Spleen (tissue), 13 donors: ENCODE measurements at places on chromosomes 3 and 15. TPM values are rescaled to one million over a fixed set of nuclear protein-coding genes. Genes with fewer than 3 reads are reported as not detected.

DNA sequence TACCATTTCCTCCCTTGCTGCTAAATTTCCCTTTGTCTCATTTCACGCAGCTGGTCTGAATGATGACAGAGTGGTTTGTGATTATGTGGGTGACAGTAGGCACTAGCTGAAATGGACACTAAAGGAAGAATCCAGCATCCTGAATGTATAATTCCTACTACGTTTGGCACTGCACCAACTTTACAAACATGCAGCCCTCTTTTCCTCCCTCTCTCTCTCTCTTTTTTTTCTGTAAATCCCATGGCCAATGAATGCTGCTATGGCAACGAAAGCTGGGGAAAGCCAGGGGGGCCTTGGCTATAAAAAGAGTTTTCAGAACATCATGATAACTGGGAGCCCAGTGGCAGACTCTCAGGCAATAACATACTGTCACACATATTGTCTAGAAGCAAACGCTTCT lies 367.2 kb upstream of the AGTR1 start:
- DNase-seq = no peak

DNA sequence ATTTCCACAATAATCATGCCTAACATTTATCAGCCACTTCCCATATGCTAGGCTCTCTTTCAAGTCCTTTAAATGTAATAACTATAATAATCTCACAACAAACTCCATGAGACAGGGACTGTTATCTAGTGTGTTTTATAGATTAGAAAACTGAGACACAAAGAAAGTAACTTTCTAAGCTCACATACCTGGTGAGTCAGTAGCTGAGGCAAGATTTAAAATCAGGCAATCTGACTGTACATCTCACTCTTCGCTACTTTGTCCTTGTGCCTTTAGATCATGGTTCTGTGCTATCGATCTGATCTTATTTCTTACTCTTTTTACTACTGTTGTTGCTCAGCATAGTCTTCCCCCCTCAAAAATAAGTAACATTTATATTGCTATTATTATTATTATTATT lies 295.5 kb downstream of the LPP start:
- no peak for DNase-seq

DNA sequence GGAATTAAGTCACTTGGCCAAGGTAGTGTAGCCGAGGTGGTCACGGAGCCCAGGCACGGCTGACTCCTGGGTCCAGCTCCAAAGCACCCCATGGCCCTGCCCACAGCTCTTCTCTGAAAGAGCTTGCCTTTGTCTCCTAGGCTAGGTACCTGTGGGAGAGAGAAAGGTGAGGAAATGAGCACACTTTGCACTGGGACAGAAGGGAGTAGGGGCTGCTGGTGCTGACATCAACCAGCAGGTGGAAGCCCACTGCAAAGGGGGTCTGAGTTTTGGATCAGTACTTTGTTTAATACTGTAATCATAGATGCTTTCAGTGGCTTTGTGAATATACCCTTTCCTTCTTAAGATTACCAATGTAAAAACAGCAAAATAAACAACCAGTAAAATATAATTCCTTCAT lies 128.3 kb upstream of the EIF1B start:
- DNase-seq = no peak

GRCh38 chr15:39124553-39125171 lies 456.2 kb upstream of the THBS1 start:
- no peak for DNase-seq

- DNase-seq = no peak
Measured at GRCh38 chr3:187719628-187720336, 17.4 kb upstream of the RTP2 start.

GRCh38 chr3:50609071-50609762 lies 2.4 kb downstream of the CISH start:
- DNase-seq = no peak

DNA sequence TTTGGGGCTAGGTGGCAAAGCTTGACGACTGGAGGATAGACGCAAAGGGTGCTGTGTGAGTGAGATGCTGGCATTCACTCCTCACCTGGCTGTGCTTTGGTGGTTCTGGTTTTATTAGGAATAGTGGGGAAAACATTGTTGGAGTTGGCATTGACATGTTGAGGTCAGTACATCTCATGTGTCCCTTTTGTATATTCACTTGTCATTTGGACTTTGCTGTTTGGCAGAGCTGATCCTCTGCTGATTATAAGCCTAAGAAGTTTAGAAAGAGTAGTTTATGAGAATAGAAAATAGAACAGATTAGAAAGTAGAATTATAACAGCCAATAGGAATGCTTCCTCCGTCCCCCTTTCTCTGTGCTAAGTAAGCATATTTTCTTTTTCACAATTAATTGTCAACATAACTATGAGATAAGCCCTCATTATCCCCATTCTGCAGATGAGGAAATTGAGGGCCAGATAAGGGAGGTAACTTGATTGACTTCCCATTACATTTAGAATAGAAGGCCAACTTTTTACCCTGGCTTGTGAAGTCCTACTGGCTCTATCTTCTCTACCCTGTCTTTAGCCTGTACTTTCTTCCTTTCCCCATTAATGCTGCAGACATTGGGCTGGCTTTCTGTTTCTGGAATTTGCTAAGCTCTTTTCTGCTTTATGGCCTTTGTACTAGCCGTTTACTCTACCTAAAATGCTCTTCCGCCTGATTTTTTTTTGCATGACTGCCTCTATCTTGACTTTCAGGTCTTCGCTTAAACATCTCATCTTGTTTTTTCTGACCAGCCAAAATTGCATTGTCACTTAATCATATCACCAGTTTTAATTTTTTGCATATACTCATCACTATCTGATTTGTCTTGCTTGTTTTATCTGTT lies 12.8 kb downstream of the ITPR1 start:
- DNase-seq = no peak

- no peak for DNase-seq
Measured at GRCh38 chr3:99871231-99872045, 53.8 kb downstream of the CMSS1 start.

GRCh38 chr3:136831461-136831860 lies 12.5 kb downstream of the SLC35G2 start:
- no peak for DNase-seq

GRCh38 chr3:49769926-49770325 lies 16.4 kb downstream of the IP6K1 start:
- no peak for DNase-seq

CAV3 gene
- not detected for total RNA-seq

CYP19A1 gene
- total RNA-seq = not detected

KBTBD13 gene
- total RNA-seq = not detected

ENTPD3 gene
- total RNA-seq = 2.2 TPM

CPNE9 gene
- total RNA-seq = not detected

IL17RE gene
- 1.0 TPM for total RNA-seq
